Stomach (tissue), 19 donors: ENCODE measurements at places on chromosomes 5 and 9. TPM values are rescaled to one million over a fixed set of nuclear protein-coding genes. Genes with fewer than 3 reads are reported as not detected.
A peak's percentile ranks its signal among the peaks of the same experiment; 100 is the strongest.

Gene GLDC
- 2.2 TPM for total RNA-seq

Gene SHISAL2B
- not detected for total RNA-seq

DNA sequence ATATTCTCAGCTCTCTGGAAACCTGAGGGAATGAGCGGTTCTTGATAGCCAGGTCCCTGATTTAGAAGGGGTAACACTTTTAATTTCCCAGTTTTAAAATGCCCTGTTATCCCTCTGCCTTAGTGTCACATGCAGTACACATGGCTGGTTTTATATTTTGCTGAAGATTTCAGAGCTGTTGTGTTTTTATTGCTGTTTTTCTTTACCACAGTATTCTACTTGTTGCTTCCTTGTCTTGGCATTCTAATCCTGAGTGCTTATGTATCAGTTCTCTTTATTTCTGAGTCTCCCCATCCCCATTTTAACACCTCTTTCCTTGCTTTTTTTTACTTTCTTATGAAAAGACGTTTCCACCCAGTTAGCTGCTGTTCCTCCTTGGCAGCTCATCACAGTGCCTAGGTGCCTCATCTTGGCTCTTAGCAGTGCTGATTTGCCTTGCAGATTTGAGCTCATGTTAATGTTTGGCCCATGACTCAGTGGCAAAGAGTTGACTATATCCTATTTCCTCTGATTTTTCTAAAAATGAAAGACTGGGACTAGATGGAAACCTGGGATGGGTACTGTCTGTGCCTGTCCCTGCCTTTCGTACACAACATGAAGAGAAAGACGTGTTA lies 3.7 kb downstream of the MTRR start:
- H3K27ac ChIP-seq, result no peak overlapping the region
- H3K4me1 ChIP-seq, result peaks cover 52% of the 10 kb centered on the region
- H3K36me3 ChIP-seq, result peaks cover 41% of the 10 kb centered on the region
- H3K27me3 ChIP-seq, result no peaks in the 10 kb centered on the region
- H3K4me3 ChIP-seq, result no peak overlapping the region

DNA sequence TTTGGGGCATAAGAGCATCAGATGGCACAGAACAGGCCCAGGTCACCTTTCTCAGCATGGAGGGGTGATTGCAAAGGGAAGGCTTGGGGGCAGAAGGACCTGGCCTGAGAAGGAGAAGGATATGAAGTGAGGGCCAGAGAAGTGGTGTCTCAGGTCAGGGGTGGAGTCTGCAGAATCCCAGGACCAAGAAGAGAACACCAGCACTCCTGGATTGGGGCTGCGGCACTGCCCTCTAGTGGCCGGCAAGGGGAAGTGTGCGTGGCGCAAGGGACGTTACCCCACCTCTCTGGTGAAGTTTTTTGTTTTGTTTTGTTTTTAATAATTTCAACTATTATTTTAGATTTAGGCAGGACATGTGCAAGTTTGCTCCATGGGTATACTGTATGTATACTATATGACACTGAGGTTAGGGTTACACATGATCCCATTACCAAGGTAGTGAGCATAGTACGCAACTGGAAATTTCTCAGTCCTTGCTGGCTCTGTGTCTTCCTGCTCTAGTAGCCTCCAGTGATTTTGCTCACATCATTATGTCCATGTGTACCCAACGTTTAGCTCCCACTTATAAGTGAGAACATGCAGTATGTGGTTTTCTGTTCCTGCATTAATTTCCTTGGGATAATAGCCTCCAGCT lies 1548.6 kb downstream of the EFNA5 start:
- H3K27me3 ChIP-seq, result no peaks in the 10 kb centered on the region
- no peaks in the 10 kb centered on the region for H3K36me3 ChIP-seq
- no peaks in the 10 kb centered on the region for H3K4me1 ChIP-seq
- no peak overlapping the region for H3K4me3 ChIP-seq
- H3K27ac ChIP-seq, result no peak overlapping the region

DNA sequence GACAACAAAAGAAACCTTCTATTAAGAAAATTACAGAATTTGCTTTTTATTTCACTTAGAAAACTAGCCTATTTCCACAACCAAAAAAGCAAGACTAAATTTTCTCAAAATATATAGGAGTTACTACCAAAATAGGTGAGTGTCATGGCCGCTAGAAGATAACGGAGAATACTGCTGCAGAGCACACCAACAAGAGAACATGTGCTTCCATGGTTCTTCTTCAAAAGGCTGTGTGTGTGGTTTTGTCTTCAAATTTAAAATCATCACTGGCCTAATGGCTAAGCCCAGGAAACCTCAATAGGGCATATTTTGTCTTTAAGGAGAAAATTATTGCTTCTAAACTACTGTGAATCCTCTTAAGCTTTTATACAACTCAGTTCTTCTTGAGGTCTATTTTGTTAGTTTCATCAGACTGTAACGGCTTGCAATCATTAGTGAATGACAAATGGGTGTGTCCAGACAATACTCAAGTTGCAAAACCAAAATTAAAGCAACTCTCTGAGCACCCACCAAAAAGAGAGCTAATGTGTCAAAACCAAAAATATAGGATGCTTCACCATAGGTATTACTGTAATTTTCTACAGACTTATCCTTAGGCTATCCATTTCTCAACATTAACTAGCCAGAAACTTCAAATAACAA lies 3.3 kb downstream of the SETX start:
- H3K4me3 ChIP-seq, result peak overlapping the region; percentile 19
